Fibroblast of skin of left quadriceps (primary cell): ENCODE measurements at places on chromosomes 5 and 9.

DNA sequence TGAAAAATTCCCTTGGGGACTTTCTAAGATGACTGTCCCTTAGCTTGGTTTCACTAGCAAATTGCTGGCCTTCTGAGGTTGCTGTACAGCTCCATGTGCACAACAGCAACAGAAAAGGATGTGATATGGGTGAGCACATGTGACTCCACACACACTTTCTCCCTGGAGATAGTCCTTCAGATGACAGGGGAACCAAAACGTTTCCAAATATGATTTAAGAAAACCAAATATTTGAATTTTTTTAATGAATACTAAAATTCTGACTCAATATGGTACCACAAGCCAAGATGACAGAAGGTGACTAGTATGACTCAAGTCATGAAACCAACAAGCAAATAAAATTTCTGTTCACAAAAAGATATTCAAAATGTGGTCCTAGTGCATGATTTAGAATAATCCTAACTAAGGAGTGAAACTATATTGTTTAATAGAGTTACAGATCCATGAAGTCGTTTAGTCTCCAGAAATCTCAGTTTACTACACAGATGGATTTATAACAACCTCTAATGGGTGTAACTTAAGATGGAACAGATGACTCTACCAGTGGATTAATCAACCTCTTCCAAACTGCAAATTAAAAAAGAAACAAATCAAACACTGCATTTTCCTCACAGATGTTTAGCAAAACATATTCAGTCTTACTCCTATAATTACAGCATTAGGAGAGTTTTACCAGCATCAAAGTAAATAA lies 144.8 kb upstream of the PIK3R1 start:
- no peak for DNase-seq

DNA sequence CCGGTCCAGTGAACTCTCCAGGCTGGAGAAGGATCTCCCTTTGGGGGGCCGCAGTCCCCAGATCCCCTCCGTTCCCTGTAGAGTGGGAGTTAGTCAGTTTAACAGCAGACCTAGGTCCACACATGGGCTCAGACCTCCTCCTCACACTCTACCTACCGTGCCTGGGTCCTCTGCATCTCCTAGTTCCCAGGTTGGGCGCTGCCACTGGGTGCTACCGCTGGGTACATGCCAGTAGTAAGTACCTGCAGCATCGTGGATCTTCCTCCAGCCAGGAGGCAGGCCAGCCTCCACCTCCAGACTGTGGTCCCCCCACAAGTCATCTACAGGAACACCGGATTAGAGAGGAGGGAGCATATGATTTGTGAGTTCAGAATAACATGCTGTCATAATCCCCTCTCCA lies 802 bp downstream of the APBB3 start:
- no peak for DNase-seq

DNA sequence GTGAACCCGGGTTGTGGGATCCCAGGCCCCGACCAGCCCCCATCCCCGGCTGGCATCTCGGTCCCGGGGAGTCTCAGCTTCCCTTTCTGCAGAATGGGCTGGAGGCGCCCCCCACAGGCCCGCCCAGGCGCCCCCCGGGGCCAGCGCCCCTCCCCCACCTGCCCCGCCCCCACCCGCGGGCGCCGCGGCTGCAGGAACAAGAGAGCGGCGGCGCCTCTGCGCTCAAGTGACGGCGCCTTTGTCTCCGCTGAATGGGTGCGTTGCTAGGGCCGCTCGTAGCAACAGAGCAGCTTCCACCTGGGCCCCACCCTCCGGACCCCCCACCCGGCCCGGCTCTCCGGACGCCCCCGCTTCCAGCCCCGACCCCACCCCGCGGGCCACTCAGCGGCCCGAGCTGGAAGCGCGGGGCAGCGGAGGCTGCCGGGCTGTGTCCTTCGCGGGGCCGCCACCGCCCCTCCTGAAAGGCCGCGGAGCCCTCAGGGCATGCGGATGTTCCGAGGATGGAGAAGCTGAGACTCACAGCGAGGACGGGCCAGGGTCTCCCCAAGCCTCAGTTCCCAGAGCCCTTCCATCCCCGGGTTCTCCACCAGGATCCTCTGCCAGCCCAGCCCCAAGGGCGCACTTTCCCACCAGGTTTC lies 27.5 kb downstream of the ADGRD2 start:
- DNase-seq: no peak

DNA sequence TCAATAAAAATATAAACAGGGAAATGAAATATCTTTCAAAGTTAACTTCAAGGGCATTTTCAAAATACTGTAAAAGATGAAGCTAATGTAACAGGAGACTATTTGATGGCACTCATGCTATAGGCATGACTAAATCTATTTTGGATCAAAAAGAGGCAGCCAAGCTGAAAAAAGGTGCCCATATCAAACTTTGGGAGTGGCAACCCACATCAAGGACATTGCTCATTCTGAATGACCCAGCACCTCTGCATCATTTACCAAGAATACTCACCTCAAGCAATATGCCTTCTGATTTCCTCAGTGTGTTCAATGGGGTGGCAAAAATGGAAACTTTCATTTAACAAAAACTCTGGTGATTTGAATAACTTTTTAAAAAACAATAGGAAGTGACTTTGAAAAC lies 853.3 kb downstream of the TLE1 start:
- DNase-seq: no peak

- DNase-seq: no peak
Measured at GRCh38 chr9:87498046-87498810, 561 bp downstream of the DAPK1 start.

GRCh38 chr9:131624636-131625507 lies 79.5 kb downstream of the PRRT1B start:
- no peak for DNase-seq

GRCh38 chr9:126203313-126203712 lies 123.3 kb upstream of the MVB12B start:
- DNase-seq: no peak

DNA sequence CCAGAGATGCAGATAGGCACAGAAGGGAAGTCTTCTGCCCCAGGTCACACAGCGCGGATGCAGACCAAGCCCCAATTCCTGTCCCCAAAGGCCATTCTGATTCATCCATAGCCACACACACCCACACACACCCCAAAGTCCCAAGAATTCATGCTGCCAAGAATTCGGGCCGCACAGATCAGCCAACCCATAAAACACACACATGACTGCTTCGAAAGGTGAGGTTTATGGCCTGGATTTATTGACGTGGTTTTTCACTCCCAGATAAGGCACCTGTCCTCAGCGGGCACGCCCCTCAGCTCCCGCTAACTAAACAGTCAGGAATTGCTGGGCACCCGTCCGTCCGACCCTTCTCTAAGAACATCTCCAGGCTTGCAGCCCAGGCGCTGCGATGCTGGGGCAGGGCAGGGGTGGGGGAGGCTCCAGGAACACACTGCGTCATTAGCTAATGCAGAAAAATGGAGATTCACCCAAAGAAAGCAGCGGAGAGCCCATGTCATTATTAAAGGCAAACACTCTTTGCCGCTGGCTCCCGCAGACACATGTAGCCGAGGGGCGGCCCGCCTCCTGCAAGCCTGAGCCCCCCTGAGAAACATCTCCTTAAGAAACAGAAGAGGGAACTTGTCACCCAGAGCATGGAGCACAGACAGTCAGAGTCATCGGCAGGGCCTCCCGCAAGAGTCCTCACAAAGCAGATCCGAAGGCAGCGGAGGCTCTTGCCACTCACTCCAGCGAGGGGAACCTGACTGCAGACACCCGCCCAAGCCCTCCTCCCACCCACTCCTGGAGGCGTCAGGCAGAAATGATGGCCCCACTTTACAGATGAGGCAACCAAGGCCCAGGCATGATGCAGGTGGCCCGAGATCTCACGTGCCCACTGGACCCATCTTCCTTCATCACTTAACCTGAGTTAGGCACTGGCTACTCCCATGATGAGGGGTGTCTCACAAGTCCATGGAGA lies 19.9 kb downstream of the VAV2 start:
- DNase-seq: no peak

DNA sequence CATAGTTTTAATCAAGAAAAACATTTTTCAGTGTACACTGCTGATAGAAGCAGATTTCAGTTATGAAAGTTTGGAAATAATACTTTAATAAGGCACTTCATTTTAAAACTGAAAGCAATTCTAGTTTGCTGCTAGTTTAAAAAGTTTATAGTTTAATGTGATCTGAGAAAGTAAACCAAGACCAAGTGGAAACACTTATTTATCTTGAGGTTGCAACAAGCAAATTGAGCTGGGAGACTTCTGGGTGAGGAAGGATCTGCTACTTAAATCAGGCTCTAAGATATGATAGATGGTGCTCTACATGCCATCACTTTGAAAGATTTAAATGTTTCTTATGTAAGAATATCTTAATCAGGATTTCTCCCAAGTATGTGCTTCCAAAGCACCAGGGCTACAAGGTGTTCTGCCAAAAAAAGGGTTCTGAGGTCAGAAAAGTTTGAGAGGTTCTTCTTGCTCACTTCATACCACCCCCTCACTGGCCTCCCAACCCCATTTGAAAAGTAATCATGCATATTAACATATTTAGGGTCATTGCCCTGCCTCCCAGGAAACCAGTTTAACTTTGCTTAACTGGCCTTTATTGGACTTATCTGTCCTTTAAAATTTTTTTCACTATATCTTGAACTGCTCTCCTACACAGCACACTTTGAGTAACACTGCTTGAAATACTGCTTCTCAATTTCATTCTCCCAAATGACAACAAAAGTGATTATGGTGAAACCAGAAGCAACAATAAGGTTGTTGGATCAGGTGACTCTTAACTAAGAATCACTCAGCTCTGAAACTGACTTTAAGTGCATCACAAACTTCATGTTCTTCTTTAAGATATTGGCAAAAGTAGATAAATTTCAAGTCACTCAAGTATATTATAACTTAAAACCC lies 15.5 kb downstream of the SLC44A1 start:
- DNase-seq: no peak

DNA sequence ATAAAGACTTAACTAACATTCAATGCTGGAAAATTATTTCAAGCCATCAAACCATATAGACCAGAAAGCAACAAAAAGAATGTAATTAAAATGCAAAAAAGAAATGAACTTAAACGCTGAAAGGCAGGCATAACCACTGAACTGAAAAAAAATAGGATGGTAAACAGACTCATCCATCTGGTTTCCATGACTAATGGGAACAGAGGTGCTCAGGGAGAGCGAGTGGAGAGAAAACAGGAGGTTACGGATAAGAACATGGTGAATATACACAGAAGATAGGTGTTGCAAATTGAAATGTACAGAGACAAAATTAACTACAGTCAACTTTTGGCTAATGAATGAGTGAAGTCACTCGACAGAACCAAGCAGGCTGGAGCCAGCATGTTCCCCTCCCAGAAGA lies 43.5 kb upstream of the RNF38 start:
- no peak for DNase-seq

DNA sequence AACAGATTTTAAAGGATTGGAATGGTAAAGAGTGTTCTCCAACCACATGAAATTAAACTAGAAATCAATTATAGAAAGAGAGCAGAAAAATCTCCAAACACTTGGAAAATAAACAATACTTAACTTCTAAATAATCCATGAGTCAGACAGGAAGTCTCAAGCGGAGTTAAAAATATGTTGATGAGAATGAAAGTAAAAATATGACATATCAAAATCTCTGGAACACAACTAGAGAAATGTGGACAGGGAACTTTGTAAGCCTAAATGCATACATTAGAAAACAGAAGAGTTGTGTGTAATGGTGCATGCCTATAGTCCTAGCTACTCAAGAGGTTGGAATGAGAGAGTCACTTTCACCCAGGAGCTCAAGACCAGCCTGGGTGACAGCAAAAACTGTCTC lies 47.9 kb upstream of the ZNF618 start:
- no peak for DNase-seq

DNA sequence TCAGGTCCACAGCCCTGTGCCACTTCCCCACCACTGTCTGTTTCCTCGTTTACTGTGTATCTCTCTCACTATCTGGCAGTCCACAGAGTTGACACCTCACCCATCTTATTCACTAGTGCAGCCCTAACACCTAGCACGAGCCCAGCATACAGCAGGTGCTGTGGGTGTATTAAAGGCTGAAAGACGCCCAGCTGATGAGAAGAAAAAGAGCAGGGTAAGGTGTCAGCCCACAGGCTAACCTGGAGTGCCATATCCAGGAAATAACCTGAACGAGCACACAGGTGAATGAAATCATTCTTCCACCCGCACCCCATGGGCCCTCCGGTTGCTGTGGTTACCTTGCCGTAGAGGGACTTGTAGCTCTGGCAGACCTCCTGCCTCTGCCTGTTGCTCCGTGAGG lies 18.6 kb downstream of the ANXA6 start:
- DNase-seq: no peak

DNA sequence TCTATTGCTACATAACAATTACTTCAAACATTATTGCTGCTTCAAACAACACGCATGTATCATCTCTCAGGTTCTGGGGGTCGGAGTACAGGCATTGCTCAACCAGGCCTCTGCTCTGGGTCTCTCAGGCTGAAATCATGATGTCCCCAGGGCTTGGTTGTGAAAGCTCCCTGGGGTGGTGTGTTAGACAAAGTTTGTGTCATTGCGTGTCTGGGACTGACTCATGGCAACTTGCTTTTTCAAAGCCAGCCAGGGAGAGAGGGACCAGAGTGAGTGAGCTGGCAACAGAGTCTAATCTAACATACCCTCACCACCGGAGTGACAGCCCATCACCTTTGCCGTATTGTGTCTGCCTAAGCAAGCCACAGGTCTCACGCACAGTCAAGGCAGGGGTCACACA lies 259.2 kb upstream of the NFIL3 start:
- DNase-seq: no peak

DNA sequence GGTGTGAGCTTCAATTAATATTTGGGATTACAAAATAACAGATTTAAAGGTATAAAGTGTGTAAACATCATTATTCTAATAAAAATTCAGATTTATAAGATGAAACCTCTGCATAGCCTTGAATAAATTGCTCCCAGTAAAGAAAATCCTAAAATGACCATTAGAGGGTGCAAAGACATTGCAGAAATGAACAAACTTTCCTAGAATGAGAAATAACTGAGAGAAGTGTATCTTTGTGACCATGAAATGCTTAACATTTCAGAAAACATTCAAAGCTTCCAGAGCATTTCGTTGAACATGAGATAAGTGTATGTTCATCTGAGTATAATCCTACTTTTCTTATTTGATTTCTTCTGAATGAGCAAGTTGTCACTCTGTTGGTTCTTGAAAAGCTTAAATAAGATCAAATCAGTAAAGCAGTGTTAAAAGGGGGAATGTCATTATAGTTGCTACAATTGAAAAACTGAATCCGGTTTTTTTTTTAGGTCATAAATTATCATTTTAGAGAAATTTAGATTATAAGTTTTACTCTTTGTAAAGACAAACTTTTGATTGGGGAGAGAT lies 24.7 kb upstream of the NUDT12 start:
- no peak for DNase-seq

DNA sequence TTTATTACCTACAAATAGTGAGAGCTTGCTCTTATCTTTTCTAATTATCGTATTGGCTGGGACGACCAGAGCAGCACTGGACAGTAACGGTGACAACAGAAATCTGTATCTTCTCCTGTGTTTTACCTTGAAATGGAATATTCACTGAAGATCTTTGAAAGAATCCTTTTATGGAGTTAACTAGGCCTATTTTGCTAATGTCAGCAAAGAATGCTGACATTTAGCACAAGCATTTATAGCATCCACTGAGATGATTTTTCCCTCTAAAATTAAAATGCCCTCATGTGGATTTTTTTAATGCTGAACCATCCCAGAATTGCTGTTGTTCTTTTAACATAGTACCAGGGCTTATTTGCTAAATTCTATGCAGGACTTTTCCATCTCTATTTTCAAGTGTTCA lies 59.4 kb downstream of the ROR2 start:
- no peak for DNase-seq

- DNase-seq: no peak
Measured at GRCh38 chr5:69288688-69289087, 43.9 kb downstream of the CCDC125 start.

GRCh38 chr9:4798281-4799032 lies 5.7 kb downstream of the RCL1 start:
- DNase-seq: no peak
